ENCODE measurements at places on chromosomes 5 and 9.

GRCh38 chr9:109182550-109182939 lies 15.5 kb upstream of the FRRS1L start:
- no peak for DNase-seq

GRCh38 chr5:74153255-74153790 lies 487.2 kb downstream of the ENC1 start:
- DNase-seq = no peak

- DNase-seq = no peak
Measured at GRCh38 chr9:68706363-68707201, 1.5 kb downstream of the PIP5K1B start.

DNA sequence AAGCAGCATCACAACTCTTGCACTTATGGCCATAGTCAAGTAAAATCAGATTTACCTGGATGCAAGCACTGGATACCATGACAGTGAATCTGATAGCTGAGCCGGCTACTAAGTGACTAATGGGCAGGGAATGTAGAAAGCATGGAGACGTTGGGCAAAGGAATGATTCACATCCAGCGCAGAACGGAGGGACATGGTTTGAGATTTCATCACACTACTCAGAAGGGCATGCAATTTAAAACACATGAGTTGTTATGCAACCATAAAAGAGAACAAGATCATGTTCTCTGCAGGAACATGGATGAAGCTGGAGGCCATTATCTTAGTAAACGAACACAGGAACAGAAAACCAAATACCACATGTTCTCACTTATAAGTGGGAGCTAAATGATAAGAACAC lies 169.1 kb upstream of the PIK3R1 start:
- no peak for DNase-seq

DNA sequence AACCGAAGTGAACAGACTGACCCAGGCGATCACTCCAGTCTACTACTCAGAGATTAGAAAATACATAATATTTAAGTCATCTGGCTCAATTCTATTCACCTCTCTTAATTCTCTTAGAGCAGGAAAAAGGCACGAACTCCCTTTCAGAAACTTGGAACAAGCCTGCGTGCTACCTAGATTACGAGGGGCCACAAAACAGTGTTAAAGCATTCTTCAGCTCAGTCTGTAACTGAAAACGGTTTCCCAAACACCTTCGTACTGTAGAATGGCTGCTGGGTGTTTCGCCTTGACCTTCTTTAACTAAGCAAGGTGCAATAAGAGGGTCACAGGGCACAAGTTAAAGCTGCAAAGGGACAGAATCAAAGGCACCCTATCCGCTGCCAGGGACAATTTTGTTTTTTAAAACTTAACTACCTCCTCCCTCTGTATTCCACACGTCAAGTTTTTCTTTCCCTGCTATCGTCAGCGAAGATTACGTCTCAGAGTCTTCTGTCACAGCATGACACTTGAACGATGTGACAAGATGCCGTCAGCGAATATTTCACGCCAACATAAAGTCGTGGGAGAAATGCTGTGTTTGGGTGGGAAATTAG lies 687 bp downstream of the LYSMD3 start:
- DNase-seq = no peak

- no peak for DNase-seq
Measured at GRCh38 chr5:1356873-1357787, 12.2 kb upstream of the CLPTM1L start.

GRCh38 chr9:100590481-100590880 lies 12.6 kb downstream of the CAVIN4 start:
- no peak for DNase-seq

DNA sequence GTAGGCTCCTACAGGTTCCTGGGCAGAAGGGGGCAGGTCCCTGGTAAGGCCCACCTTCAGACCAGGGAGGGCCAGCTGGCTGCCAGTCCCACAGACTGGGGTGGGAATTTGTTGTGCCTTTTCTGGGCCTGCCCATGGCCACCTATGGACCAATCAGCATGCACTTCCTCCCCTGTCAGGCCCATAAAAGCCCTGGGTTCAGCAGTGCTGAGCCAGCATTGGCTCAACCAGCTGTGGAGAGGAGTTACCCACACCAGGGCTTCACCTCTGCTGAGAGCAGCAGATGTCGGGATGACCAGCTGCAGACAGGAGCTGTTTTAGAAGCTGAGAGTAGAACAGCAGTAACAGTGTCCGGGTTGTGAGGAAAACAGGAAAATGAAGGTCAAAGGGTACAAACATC lies 373.4 kb upstream of the ACO1 start:
- DNase-seq = no peak

DNA sequence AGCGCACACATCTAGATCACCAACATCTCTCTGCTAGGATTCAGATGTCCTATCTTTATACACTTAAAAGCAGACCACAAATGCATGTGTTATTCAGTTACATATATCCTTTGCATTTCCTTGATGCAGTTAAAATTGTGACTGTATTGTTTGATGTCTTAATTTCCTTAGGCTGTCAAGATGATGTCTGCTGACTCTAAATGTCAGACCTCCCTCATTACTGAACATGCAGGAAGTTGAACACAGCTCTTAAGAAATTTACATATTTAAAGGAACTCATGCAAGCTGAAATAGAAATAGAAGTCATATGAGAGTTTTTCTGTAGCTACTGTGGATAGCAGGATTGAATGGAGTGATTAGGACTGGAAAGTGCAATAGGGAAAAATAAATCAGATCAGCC lies 336.5 kb upstream of the SEMA6A start:
- DNase-seq = no peak

All from NCI-H1694 (cell line).